ENCODE measurements at places on chromosomes 5 and 9.

DNA sequence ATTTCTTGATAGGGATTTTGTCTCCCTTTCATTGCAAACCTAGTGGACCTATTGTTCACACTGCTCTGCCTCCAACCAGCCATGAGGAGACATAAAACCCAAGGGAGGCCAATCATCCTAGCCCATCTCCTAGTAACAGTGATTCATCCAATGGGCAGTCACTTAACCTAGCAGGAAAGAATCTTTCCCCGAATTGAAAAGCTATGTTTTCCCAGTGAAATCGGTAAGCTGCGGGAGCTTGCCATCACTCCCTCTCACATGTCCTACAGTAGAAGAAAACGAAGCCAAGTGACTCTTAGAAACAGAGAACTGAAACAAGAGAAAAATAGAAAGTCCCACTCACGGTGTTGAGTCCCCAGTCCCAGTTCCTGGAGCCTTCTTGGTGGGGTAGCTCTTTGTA is 123.3 kb downstream of the SUSD1 start:
- DNase-seq: no peak

- no peak for DNase-seq
Measured at GRCh38 chr5:7759951-7760580, 90.9 kb downstream of the CFAP90 start.

DNA sequence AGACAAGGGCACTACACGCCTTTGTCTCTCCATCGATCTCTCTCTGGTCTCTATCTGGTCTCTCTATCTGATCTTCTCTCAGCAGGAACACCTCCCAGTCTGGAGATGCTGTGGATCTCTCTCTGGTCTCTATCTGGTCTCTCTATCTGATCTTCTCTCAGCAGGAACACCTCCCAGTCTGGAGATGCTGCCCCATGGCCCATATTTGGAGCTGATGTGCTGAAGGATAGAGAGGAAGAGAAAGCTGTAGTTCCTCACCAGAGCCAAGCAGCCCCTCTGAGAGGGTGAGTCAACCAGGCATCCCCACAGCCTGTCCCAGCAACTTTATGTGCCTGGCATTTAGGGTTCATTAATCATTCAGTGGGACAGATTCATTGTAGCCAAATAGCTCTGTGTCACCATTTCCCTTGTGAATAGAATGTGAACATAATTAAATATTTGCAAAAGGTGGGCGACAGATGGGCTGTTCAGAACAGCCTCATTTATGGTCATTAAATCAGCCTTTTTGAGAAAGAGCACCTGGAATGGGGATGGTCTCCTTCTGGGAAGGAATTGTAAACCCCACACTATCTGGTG is 189.3 kb upstream of the MAST4 start:
- DNase-seq: no peak

DNA sequence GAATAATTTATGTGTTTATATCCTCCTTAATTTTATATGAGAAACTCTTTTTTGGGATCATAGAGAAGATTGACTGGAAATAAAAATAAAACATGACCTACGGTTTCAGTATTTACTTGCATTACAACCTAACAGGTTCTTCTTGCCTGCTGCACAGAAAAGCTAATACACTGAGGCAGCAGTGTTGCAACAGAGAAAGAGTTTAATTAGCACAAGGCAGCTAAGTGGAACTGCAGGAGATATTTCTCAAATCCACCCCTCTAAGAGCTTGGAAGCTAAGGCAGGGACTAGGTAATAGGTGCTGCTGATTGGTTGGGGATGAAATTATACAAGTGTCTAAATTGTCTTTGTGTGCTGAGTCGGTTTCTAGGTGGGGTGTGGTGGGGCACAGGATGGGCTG is 380.9 kb downstream of the DIRAS2 start:
- DNase-seq: no peak

DNA sequence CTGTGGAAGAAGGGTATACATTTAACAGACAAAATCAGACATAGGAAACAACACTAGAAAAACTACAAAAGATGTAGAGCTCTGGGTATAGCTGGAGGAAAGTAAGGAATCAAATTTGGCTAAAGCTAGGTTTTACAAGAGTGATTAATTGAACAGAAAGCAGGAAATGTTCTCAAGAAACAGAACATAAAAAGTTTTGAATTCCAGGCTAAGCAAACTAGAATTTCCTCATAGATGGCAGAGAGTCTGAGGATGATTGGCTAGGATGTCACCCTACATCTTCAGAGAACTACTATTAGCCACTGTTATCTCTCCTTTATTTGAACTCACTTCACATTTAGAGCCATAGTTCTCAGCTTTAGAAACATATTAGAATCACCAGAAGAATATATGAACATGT is 502.1 kb upstream of the PAPPA start:
- DNase-seq: no peak

DNA sequence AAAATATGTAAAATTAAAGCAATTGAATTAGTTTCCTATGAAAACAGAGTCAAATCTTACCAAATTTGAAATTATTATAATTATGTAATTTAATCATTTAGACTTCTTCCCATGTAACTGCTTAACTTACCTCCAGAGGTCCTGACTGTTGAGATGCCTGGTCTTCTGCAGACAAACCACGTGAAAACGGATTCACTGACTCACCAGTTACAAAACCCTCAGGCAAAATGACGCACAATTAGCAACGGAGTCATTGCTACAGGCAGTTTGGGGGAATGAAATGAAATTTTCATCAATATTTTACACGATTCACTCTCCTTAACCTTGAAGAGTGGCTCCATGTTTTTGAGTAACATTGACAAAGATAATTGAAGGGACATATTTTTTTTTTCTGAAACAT is 460.8 kb downstream of the MTRR start:
- DNase-seq: no peak

Data from epithelial cell of prostate (primary cell).